Breast epithelium (tissue), 4 donors: ENCODE measurements at places on chromosomes 1 and 21.
A peak's percentile ranks its signal among the peaks of the same experiment; 100 is the strongest.

DNA sequence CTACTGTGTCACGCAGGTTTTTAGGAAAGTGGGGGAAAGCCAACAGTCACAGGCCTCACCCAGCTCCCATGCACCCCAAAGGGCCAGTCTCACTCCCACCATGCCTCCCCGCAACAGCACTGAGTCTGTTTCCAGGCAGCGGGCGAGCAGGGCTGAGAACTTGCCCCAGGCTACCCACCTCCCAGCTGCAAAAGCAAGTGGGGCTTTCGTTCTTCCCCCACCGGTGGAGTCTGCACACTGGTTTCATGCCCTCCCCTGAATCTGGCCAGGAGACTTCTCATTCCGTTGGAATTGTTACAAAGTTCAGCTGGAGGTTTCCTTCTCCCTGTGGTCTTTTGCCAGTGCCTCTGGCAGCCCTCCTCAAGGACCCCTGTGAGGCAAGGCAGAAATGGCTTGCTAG, 53.6 kb upstream of the KCNJ15 start:
- no peak overlapping the region for H3K4me3 ChIP-seq
- H3K4me1 ChIP-seq: no peaks in the 10 kb centered on the region
- no peaks in the 10 kb centered on the region for H3K27me3 ChIP-seq
- DNase-seq: no peak

DNA sequence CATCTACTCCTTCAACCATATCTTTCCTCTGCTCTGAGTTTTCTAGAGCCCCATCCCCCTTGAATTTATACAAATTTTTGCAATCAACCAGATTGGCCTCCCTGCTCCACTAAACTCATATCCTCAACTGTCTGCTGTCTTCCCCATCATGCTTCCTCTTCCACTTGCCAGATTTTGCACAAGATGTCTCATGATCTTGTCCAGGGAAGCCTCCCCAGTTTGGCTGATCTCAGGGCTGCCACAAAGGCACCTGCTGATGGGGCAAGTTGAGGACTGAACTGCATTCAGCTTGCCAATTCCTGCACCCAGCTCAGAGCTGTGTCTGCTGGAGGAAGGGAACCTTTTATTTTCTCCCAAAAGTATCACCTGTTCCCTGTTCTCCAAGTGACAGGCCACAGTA, 3.9 kb upstream of the KCNJ9 start:
- no peak for DNase-seq
- H3K27ac ChIP-seq: no peak overlapping the region
- H3K4me3 ChIP-seq: no peak overlapping the region
- H3K36me3 ChIP-seq: no peaks in the 10 kb centered on the region
- no peaks in the 10 kb centered on the region for H3K4me1 ChIP-seq

GRCh38 chr1:210707300-210708240, 378.9 kb downstream of the HHAT start:
- no peak overlapping the region for H3K27ac ChIP-seq
- no peaks in the 10 kb centered on the region for H3K27me3 ChIP-seq

GRCh38 chr21:16420031-16420724, 690.4 kb downstream of the USP25 start:
- peak; percentile 51 for DNase-seq
- H3K27me3 ChIP-seq: no peaks in the 10 kb centered on the region
- H3K4me3 ChIP-seq: peak overlapping the region; percentile 35
- H3K4me1 ChIP-seq: no peaks in the 10 kb centered on the region
- peak overlapping the region; percentile 82 for H3K27ac ChIP-seq

DNA sequence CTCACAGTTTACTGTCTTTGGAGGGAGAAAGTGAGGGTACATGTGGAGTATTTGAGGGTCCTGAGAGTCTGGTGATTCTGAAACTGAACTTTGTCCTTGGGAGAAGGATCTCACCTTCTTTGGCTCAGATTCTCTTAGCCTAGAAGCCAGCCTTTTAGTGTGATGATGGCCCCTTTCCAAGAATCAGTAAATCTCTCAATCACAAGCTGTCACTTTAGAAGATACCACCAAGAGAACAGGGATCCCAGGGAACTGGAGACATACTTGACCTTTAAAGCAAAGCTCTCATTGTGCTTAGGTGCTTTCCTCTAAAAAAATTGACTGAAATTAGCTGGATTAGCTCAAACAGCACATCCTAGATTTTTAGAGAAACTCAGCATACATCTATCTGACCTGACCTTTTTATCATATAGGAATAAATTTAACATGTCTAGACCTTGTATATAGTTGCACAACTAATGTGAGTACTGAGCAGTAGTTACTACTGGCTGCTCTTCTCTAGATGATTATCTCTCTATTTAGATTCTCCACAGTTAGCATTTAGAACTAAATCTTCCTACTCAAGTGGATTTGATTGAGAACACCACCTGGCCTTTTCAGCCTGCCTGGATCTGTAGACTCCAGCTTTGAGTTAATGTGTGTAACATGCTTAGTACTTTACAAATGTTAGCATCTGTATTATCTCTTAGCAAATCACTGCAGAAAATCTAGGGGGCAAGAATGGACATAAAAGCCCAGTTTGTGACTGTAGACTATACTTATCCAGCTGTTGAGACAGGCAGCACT, 157.7 kb downstream of the MAST2 start:
- no peak overlapping the region for H3K4me3 ChIP-seq
- no peaks in the 10 kb centered on the region for H3K36me3 ChIP-seq
- H3K27me3 ChIP-seq: no peaks in the 10 kb centered on the region
- no peak overlapping the region for H3K27ac ChIP-seq

DNA sequence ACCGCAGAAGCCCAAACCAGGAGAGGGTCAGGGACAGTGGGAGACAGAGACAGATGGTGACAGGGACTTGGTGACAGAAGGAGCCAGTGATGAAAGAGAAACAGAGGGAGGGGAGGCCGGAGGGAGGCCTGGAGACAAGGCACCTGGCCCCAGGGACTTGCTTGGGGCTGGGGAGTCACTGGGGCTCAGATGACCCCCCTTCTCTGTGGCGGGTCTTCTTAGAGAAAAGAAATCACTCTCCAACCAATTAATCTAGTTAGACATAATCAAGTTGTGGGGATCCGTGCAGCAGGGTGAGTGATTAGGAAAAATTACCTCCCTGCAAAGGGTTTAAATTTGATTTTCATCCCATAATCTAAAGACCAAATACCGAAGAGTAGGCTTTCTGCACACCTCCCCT, 519.8 kb downstream of the PTPRU start:
- no peaks in the 10 kb centered on the region for H3K27me3 ChIP-seq
- H3K4me3 ChIP-seq: no peak overlapping the region
- no peak overlapping the region for H3K27ac ChIP-seq
- no peak for DNase-seq
- no peaks in the 10 kb centered on the region for H3K4me1 ChIP-seq
- H3K36me3 ChIP-seq: no peaks in the 10 kb centered on the region

DNA sequence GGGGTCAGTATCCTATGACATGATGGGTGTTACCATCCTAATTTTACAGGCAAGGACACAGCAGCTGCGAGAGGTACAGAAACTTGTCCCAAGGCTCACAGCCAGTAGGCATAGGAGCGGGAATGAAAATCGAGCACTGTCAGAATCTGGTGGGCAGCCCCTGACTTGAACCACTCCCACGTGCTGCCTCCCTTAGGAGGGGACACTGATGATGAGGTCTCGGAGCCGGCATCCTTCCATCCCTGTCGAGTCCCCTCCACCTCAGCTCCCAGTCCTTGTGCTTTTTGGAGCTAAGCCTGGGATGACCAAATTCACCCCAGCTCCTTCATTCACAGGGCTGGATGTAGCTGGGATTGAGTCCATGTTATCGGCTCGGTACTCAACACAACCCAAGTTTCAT, 49.0 kb downstream of the B3GALT5 start:
- H3K27me3 ChIP-seq: no peaks in the 10 kb centered on the region
- H3K4me1 ChIP-seq: no peaks in the 10 kb centered on the region
- no peaks in the 10 kb centered on the region for H3K36me3 ChIP-seq
- H3K4me3 ChIP-seq: no peak overlapping the region

DNA sequence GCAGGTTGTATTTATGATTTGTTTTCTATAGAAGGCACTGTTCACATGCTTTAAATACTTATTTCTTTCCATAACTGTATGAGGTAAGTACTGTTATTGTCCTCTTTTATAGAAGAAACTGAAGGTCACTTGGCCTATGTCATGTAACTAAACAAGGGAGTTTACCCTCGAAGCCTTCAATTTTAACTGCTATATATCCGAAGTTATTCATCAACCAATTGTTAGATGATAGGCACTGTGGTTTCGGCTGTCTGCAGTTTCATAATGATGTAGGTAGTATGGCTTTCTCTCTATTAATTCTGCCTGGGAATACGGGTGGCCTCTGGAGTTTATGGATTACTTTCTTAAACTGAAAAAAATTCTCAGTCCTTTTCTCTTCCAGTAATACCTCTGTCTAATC, 413.3 kb upstream of the ADGRL2 start:
- no peak for DNase-seq
- H3K4me1 ChIP-seq: no peaks in the 10 kb centered on the region
- H3K4me3 ChIP-seq: no peak overlapping the region
- no peak overlapping the region for H3K27ac ChIP-seq
- H3K27me3 ChIP-seq: no peaks in the 10 kb centered on the region

GRCh38 chr1:18007391-18008041, 100.1 kb upstream of the IGSF21 start:
- no peak for DNase-seq
- H3K4me3 ChIP-seq: no peak overlapping the region
- no peaks in the 10 kb centered on the region for H3K36me3 ChIP-seq
- no peaks in the 10 kb centered on the region for H3K27me3 ChIP-seq
